ENCODE measurements at places on chromosomes 11 and 22. TPM values are rescaled to one million over a fixed set of nuclear protein-coding genes. Genes with fewer than 3 reads are reported as not detected.

PYGM gene
- total RNA-seq, result 1.7 TPM

SC5D gene
- total RNA-seq, result 16.5 TPM

NCAM1 gene
- total RNA-seq, result 0.57 TPM

OR8G1 gene
- not detected for total RNA-seq

SHISAL1 gene
- not detected for total RNA-seq

UCP3 gene
- 2.6 TPM for total RNA-seq

OR4C11 gene
- total RNA-seq, result not detected

RIN1 gene
- total RNA-seq, result 1.4 TPM

CEND1 gene
- total RNA-seq, result 1.7 TPM

POU2AF1 gene
- 10.8 TPM for total RNA-seq

SNX32 gene
- 0.56 TPM for total RNA-seq

KRTAP5-9 gene
- total RNA-seq, result not detected

APOA5 gene
- total RNA-seq, result not detected

FOSL1 gene
- 76.9 TPM for total RNA-seq

BIRC3 gene
- 77.2 TPM for total RNA-seq

RTCB gene
- 120 TPM for total RNA-seq

TRPT1 gene
- total RNA-seq, result 28.6 TPM

UNC93B1 gene
- total RNA-seq, result 12.8 TPM

OR8G5 gene
- not detected for total RNA-seq

DKK3 gene
- total RNA-seq, result 0.35 TPM

C22orf31 gene
- total RNA-seq, result not detected

KCNK4 gene
- total RNA-seq, result not detected

DEPDC7 gene
- 1.0 TPM for total RNA-seq

DRD2 gene
- total RNA-seq, result not detected

ZDHHC8 gene
- 88.2 TPM for total RNA-seq

TESMIN gene
- 0.65 TPM for total RNA-seq

OR56A1 gene
- total RNA-seq, result not detected

GLYAT gene
- not detected for total RNA-seq

PPFIA1 gene
- total RNA-seq, result 46.7 TPM

SEC14L6 gene
- not detected for total RNA-seq

CABP4 gene
- total RNA-seq, result 0.48 TPM

CALCA gene
- not detected for total RNA-seq

SLC37A2 gene
- 0.21 TPM for total RNA-seq

UPK3A gene
- total RNA-seq, result not detected

FAM227A gene
- total RNA-seq, result 0.46 TPM

PATE2 gene
- total RNA-seq, result not detected

TBX10 gene
- total RNA-seq, result not detected

OR8A1 gene
- total RNA-seq, result not detected

P4HA3 gene
- total RNA-seq, result not detected

BLID gene
- total RNA-seq, result not detected

GAL gene
- 2.7 TPM for total RNA-seq

SPON1 gene
- total RNA-seq, result 0.87 TPM

Measured in activated T-cell treated with anti-CD3 and anti-CD28 coated beads, Interleukin-2, amount 50 U/mL, for 4 hours (primary cell).